Heart left ventricle (tissue), 16 donors: ENCODE measurements at places on chromosomes 6 and 20.

GRCh38 chr6:83511901-83512681 lies at the start of gene PRSS35:
Gene PRSS35 (plus strand): TSS chr6:83512534. CDS start chr6:83523442, 10,908 bp downstream.
- peak; percentile 35 for DNase-seq

- DNase-seq = no peak
These were observed 16.4 kb downstream of the SEC63 start for GRCh38 chr6:107941627-107942026.

GRCh38 chr20:4151991-4152695 lies 136.8 kb upstream of the RNF24 start:
- DNase-seq = no peak

DNA sequence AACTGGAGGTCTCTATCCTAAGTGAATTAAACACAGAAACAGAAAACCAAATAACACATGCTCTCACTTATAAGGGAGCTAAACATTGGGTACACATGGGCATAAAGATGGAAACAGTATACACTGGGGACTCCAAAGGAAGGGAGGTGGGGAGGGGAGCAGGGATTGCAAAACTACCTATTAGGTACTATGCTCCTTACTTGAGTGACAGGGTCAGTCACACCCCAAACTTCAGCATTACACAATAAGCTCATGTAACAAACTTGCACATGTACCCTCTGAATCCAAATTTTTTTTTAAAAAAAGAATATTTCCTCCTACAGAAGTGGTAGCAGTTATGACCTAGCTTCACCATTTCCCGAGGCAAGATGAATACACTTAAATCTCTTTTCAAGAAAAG lies 49.5 kb upstream of the MYLIP start:
- no peak for DNase-seq

DNA sequence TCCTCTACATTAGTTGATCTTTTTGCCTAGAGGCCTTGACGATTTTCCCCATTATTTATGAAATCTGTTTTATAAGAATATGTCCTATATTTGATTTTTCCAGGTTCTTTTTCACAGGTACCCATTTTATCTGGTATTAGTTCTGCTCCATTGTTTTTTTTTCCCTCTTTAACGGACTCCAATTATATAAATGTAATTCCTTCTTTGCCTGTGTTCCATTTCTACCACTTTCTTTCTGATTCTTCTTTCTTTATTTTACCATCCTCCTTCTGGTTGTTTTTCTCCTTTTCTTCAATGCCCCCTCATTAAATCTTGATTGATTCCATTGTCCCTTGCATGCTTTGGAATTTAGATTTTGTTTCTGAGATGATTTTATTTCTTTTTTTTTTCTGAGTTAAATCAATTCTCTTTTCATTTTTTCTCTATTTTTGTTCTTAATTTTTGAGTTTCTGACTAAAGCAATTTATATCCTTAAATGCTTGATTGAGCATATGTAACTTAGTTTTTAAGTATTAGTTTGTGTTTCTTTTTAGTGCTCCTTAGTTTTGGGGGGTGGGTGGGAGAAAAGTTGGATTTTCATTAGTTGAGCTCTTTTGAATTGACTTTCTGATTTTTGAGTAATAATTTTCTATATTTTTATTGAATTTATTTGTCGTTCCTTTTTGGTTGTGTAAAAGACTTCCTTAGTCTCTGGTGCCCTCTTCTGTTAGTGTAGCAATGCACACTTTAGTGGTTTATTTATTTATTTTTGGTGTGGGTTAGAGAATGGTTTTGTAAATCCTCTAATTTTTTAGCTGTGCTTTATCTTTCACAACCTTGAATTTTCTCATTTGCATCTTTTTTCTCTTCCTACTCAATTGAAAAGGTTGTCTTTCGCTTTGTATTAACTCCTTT lies 140.8 kb downstream of the FARS2 start:
- no peak for DNase-seq

GRCh38 chr6:47404435-47404834 lies 73.2 kb upstream of the CD2AP start:
- no peak for DNase-seq
